ENCODE measurements at places on chromosomes 16 and 17. TPM values are rescaled to one million over a fixed set of nuclear protein-coding genes. Genes with fewer than 3 reads are reported as not detected.

- no peak for DNase-seq
- H3K27me3 ChIP-seq, result no peaks in the 10 kb centered on the region
- H3K27ac ChIP-seq, result no peak overlapping the region
- no peaks in the 10 kb centered on the region for H3K36me3 ChIP-seq
- no peak overlapping the region for H3K4me3 ChIP-seq
Observed at GRCh38 chr16:1134776-1135458, 18.0 kb upstream of the CACNA1H start.

- H3K36me3 ChIP-seq, result no peaks in the 10 kb centered on the region
- no peaks in the 10 kb centered on the region for H3K4me1 ChIP-seq
- H3K4me3 ChIP-seq, result no peak overlapping the region
- H3K27me3 ChIP-seq, result no peaks in the 10 kb centered on the region
- H3K27ac ChIP-seq, result no peak overlapping the region
- no peak for DNase-seq
Observed at GRCh38 chr17:27817731-27818130, 17.4 kb upstream of the NOS2 start.

DNA sequence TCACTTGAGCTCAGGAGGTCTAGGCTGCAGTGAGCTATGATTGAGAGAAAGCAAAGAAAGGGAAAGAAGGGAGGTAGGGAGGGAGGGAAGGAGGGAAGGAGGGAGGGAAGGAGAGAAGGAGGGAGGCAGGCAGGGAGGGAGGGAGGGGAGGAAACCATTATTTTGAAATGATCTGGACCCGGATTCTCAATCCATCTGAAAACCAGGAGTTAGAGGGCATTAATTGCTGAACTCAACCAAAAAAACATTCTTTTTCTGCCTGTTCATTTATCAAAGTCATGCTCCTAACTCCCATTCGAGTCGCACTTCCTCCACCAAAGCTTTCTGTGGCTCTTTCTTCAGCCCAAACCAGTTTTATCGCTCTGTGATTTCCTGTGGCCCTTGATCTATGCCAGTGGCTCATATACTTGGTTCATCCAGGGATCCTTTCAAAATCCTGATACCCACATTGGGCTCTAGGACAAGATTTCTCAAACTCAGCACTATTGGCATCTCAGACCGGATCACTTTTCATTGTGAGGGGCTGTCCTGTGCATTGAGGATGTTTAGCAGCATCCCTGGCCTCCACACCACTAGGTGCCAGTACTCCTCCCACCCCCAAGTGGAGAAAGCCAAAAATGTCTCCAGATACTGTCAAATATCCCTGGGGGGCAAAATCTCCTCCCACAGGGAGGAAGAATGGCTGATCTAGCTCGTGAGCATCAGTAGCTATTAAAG lies 38.2 kb downstream of the CMTM4 start:
- H3K4me1 ChIP-seq, result no peaks in the 10 kb centered on the region
- H3K4me3 ChIP-seq, result no peak overlapping the region
- no peaks in the 10 kb centered on the region for H3K27me3 ChIP-seq
- no peaks in the 10 kb centered on the region for H3K36me3 ChIP-seq

- peaks cover 7% of the 10 kb centered on the region for H3K4me1 ChIP-seq
- no peak overlapping the region for H3K27ac ChIP-seq
- H3K36me3 ChIP-seq, result no peaks in the 10 kb centered on the region
- no peaks in the 10 kb centered on the region for H3K27me3 ChIP-seq
- no peak for DNase-seq
Observed at GRCh38 chr17:50314456-50315011, 31.4 kb upstream of the XYLT2 start.

Gene TELO2
- total RNA-seq, result 53.5 TPM

Gene PRSS21
- total RNA-seq, result 50.6 TPM

GRCh38 chr17:33560165-33560564 lies 267.1 kb upstream of the ASIC2 start:
- no peak overlapping the region for H3K4me3 ChIP-seq
- no peaks in the 10 kb centered on the region for H3K4me1 ChIP-seq
- no peak for DNase-seq

DNA sequence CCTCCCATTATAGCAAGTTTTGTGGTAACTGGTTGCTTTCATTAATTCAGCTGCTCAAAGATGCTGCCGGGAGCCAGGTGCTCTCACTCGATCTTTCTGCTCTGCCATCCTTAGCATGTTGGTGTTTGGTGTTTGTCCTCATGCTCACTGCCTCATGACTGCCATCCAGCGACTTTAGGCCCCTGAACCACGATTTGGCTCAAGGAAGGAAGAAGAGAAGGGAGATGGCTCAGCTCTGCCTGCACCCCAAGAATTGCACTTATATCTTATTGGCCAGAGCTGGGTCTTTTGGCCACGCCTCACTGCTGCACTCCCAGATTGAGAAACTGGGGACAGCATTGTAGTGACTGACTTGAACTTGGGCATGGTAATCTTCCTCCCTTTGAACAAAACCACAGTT lies 52.7 kb downstream of the ARSG start:
- no peaks in the 10 kb centered on the region for H3K4me1 ChIP-seq
- no peak for DNase-seq
- no peak overlapping the region for H3K4me3 ChIP-seq
- no peak overlapping the region for H3K27ac ChIP-seq
- H3K36me3 ChIP-seq, result no peaks in the 10 kb centered on the region

Gene KRTAP4-5
- total RNA-seq, result not detected

Gene SEPTIN12
- 10.8 TPM for total RNA-seq

Gene CASKIN1
- 0.77 TPM for total RNA-seq

- peak overlapping the region; percentile 81 for H3K4me3 ChIP-seq
- H3K36me3 ChIP-seq, result no peaks in the 10 kb centered on the region
- H3K27ac ChIP-seq, result no peak overlapping the region
Observed at GRCh38 chr17:80413771-80414507, 1.0 kb upstream of the ENDOV start.

All from prostate gland (tissue), 2 donors.